ENCODE measurements at places on chromosomes 6 and 20.
A peak's percentile ranks its signal among the peaks of the same experiment; 100 is the strongest.

GRCh38 chr20:6533761-6534479 lies 233.6 kb upstream of the BMP2 start:
- H3K36me3 ChIP-seq = no peaks in the 10 kb centered on the region
- H3K27me3 ChIP-seq = no peaks in the 10 kb centered on the region
- H3K27ac ChIP-seq = no peak overlapping the region
- DNase-seq = no peak
- H3K4me1 ChIP-seq = peaks cover 6% of the 10 kb centered on the region

- H3K27me3 ChIP-seq = no peaks in the 10 kb centered on the region
- H3K27ac ChIP-seq = no peak overlapping the region
- H3K4me3 ChIP-seq = no peak overlapping the region
- H3K36me3 ChIP-seq = no peaks in the 10 kb centered on the region
- no peaks in the 10 kb centered on the region for H3K4me1 ChIP-seq
- DNase-seq = no peak
Measured at GRCh38 chr6:121549736-121550135, 114.3 kb downstream of the GJA1 start.

DNA sequence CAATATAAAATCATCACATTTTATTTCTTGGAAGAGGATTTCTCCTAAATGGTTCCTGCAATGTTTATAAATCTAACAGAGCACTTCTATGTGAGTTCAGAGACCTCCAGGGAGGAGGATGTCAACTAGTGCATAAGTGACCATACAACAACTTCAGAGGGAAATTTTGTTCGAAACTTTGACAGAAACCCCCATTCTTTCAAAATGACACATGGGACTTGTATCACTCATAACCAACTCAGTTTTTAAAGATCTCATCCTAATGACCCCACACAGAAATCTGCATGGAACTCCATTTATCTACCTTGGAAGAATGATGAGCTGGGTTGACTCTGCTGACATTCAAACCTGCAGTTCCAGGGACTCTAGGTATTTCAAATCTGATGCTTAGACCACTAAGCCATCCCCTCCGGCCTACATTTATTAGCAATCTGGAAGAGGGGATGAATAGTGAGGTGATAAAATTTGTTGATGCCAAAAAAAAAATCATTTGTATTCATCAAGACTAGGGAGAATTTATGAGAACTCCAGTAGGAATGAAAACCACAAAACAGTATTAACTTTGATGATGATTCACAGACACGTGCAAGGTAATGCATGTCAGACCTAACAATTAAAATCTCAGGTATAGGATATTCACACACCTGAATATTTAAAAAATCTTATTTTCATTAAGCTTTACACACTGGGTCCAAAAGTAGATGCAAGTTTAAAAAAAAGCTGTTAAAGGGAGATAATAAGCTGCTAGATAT lies 153.0 kb downstream of the REV3L start:
- peaks cover 1% of the 10 kb centered on the region for H3K36me3 ChIP-seq
- no peaks in the 10 kb centered on the region for H3K27me3 ChIP-seq

DNA sequence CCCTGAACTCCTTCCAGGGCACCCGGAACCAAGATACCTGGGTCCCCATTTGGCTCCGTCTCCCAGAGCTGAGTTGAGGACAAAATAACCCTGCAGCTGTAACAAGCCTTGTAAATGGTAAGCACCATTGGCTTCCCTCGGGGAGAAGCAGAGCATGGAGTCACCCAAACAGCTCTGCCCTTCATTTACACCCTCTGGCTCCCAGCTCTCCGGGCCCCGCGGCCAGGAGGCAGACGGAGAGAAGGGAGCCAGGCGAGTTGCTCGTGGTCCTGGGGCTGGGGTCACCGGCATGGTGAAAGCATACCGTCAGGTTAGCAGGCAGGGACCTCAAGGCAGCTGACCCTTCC lies 2.1 kb downstream of the TFEB start:
- H3K4me3 ChIP-seq = peak overlapping the region; percentile 62
- no peak overlapping the region for H3K27ac ChIP-seq
- DNase-seq = no peak
- peaks cover 14% of the 10 kb centered on the region for H3K4me1 ChIP-seq

- H3K4me3 ChIP-seq = no peak overlapping the region
- no peaks in the 10 kb centered on the region for H3K27me3 ChIP-seq
- DNase-seq = no peak
- no peaks in the 10 kb centered on the region for H3K4me1 ChIP-seq
- H3K27ac ChIP-seq = no peak overlapping the region
Measured at GRCh38 chr6:94349227-94349626, 929.9 kb upstream of the EPHA7 start.

Measured in Caco-2 (cell line).